Vagina (tissue), 2 donors: ENCODE measurements at places on chromosomes 11 and 22.
A peak's percentile ranks its signal among the peaks of the same experiment; 100 is the strongest.

GRCh38 chr11:17296852-17297559 is 20.5 kb downstream of the NUCB2 start:
- DNase-seq, result no peak

DNA sequence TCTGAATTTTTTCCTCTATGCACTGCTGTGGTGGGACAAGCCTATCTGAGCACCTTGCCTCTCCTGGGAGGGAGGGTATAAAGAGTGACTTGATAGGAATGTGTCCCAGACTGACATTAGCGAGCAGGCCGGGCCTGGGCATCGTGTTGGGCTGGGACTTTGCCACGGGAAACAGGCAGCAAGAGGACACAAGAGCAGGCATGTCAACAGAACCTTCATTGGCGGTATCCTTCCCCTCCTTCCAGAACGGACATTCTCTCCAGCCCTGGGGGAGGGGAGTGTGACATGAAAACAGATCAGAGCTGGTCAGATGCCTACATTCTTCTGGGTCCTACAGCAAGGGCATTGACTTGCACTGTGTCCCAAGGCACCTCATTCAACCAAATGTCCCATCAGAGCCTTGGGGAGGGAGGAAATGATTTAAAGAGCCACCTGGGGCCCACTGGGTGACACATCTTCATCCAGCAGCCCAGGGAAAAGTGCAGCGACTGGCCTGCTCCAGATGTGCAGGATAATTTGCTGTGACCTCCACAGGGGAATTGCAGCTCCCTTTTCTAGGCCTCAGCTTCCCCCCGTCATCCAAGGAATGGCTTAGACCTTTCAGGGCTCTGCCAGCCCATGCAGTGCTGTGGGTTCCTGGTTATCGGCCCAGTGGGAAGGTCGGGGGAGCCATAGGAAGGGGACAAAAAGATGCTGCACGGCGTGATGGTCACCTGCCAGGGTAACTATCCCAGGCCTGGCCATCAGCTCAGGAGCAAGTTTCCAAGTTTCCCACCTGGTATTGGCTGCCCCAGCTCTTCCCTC is 21.8 kb upstream of the UVRAG start:
- no peak for DNase-seq

- DNase-seq, result no peak
Measured at GRCh38 chr11:27563201-27563600, 56.6 kb upstream of the LIN7C start.

DNA sequence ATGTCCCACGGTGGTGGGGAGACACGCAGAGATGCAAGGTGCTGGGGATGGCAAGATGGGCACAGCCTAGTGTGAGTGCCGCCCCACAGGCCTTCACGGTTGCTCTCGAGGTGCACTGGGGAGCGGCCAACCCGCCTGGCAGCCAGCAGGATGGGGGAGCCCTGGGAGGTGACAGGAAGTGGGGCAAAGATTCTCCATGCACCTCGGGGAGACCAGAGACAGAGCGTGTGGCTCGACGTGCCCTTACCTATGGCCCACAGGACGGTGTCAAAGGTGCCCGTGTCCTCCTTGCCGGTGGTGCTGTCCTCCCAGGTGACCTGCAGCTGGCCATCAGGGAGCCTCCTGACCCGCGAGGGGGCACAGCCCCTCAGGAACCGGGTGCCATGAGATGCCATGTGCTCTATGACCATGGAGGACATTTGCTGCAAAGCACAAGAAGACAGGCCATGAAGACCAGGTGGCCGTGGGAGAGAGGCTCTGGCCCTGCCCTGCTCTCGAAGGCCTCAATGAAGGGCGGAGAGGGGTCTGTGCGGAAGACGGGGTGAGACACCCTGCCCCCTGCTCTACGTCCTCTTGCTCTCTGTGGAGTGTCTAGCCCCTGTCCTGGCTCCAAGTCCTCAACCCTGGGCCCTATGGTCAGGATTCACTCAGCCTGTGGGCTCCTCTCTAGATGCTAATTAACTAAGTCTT is 40.6 kb upstream of the GNB1L start:
- no peak for DNase-seq

GRCh38 chr11:83056204-83056603 is 15.5 kb downstream of the RAB30 start:
- no peak for DNase-seq

DNA sequence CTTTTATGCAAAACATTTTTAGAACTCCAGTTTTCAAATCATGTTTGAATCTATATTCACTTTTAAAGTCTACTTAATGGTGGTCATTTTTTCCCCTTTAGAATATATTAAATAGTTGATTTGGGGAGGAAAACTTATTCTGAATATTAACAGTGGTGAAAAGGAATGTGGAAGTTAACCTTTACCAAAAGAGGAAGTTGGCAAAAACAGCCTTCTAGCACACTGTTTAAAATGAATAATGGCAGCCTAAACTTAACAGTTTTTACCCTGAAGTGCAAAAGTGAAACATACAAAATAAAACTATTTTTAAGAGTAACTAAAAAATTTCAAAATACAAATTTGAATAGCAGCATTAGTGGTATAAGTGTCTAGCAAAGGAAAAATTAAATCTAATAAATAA is 86.4 kb downstream of the GRK3 start:
- DNase-seq, result no peak

DNA sequence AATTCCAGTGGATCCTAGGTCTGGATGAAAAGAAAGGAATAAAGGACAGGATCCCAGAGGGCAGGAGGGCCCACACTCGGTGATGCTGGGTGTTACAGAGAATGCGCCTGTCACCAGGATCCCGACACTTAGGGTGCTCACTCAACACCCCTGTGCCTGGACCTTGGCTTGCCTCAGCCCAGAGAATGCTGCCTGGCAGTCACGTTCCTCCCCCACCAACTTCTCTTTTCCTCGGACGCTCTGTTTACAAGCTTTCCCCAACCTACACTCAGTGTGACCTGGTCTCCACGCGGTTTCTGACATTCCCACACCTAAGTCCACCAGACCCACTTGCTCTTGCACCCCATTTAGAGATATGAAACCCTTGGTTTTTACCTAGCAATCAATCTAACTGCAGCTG is 38.0 kb upstream of the ETS1 start:
- DNase-seq, result no peak

DNA sequence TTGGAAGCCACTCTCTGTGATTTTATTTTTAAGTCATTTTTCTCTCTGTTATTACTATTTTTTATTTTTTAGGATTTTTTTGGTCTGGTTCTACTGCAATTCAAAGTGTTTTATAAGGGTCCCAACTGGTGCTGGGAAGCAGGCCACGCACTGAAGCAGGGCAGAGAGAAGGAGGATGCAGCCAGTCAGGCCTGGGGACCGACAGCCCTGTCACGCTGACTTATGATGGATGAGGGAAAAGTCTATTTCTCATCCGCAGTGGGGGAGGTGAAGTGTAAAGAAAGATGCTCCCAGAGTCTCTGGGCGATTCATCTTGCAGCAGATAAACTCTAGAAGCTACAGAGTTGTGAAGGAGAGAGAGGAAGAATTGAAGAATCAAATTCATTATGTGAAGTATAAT is 191.6 kb downstream of the NTM start:
- no peak for DNase-seq

GRCh38 chr11:106001304-106002012 is 20.6 kb downstream of the MSANTD4 start:
- no peak for DNase-seq

GRCh38 chr11:1341928-1342524 is 32.6 kb upstream of the TOLLIP start:
- DNase-seq, result peak; percentile 58

- DNase-seq, result no peak
Measured at GRCh38 chr22:30186510-30186909, 60.0 kb downstream of the LIF start.

- no peak for DNase-seq
Measured at GRCh38 chr11:60925868-60926267, 1.6 kb downstream of the TMEM132A start.

DNA sequence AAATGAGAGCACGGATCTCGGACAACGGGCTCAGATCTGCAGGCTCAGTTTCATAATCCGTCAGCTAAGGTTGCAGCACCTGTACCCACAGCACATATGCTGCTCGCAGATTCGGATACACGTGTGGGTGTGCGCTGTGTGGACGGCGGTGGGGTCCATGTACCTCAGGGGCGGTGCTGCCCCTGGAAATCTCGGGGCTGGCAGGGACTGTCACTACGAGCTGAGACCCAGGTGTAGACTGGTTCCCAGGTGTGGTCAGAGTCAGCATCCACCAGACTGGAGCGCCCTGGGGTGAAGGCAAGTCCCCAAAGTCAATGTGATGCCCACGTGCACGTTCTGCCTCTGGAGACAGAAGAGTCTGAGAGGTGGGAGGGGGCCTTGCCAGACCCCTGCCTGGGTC is 989.3 kb downstream of the BRD1 start:
- no peak for DNase-seq

DNA sequence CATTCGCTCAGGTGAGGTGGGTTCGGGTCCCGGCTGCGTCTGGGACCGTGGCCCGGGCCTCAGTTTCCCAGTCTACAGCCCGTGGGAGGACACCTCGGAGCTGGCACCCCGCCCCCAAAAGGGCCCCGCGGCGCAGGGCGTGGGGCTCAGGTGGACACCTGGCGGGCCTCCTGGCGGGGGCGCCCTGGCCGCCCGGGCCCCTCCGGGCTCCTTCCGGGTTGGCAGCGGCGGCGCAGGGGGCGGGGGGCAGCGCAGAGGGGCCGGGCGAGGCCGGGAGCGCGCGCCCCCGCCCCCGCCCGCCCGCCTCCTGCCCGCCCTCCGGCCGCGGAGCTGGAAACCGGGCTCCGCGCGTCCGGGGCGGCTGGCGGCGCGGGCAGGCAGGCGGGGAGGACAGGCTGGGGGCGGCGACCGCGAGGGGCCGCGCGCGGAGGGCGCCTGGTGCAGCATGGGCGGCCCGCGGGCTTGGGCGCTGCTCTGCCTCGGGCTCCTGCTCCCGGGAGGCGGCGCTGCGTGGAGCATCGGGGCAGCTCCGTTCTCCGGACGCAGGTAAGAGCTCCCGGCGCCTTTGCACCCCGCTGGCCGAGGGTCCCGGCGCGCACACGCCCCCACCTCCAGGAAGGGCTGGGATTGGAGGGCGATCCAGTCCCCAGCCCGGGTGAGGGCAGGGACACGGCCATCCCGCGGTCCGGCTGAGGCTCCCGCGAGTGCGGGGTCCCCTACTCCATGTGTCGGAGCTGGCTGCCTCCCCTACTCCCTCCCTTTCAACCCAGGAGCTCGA is at the start of gene EMID1:
Gene EMID1, plus strand, starts transcription at position 303 of the 778 bp plus-strand sequence. Its CDS starts 143 bp downstream, at position 446.
- DNase-seq, result no peak

DNA sequence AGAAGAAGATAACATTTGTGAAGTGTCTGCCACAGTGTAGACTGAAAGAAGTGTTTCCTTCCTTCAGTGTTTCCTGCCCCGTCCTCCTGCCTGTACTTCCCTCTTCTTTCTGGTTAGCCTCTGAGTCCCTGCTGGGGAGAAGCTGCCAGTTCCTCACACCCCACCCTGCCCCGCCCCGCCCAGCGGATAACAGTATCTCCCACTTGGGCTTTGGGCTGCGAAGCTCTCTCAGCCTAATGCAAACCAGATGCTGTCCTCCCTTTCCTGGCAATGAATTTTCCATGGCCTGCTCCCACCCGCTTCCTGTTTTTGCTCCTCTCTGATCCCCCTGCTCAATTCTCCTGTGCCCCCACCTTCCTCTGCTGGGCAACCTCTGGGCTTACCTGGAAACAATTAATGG is 5.2 kb upstream of the RAB3IL1 start:
- DNase-seq, result no peak

DNA sequence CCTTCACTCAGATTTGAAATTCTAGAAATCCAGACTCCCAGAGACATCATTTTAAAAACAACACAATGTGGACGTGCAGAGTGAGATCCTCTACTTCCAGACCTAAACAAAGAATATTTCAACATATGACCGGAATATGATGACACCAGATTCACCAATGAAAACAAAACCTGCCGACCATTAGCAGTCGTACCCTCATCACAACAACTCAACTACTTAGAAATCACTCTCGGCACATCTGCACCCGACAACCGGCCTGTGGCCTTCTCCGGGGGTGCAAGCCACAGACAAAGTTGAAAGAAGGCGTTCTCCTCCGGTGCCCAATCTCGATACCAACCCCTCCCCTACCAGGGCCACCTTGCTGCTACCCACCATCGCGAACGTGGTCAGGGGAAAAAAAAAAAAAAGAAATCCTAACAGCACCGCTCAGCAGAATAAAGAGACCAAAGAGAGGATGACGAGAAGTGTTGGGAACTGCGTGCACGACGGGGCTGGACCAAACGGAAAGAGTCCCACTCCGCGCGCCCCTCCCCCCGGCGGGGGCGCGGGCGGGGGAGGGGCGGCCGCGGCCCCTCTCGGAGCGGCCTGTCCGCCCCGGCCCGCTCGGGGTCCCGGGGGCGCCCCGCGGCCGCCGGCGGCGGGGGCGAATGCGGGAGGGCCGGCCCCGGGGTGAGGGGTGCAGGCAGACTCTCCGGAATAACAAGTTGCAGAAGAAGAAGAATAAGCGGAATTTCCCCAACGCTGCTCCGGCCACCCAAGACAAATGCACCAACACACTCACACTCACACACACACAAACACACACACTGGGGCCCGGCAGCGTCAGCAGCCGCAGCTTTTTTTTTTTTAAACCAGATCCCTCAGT is 1.7 kb downstream of the PHF21A start:
- DNase-seq, result no peak
